ENCODE measurements at places on chromosomes 11 and 22. TPM values are rescaled to one million over a fixed set of nuclear protein-coding genes. Genes with fewer than 3 reads are reported as not detected.
A peak's percentile ranks its signal among the peaks of the same experiment; 100 is the strongest.

- DNase-seq = no peak
Measured at GRCh38 chr11:21026685-21027084, 357.3 kb downstream of the NELL1 start.

DNA sequence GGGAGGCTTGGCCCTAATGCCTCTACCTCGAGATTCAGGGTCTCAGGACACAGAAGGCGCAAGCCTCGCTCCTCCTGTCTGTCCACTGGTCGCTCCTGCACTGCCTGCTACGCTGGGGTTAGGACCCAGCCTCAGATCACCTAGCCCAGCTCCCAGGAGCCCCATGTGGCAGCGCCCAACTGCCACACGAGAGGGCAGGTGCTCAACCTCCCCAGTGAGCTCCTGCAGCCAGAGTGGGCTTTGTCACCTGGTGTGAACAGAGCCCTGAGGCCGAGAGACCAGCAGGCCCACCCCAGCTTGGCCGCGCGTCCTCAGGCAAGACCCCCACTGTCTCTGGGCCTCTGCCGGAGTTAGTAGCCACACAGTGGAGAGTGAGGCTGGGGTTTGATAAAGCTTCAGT lies 21.7 kb upstream of the PPARA start:
- DNase-seq = no peak

- DNase-seq = no peak
Measured at GRCh38 chr11:12235080-12235479, 124.7 kb downstream of the MICAL2 start.

The ANO5 gene
- total RNA-seq = 16.8 TPM

The NPTXR gene
- total RNA-seq = 3.9 TPM

The HEPACAM gene
- total RNA-seq = 2.1 TPM

GRCh38 chr11:81359476-81359875 lies 1374.2 kb downstream of the FAM181B start:
- DNase-seq = no peak

DNA sequence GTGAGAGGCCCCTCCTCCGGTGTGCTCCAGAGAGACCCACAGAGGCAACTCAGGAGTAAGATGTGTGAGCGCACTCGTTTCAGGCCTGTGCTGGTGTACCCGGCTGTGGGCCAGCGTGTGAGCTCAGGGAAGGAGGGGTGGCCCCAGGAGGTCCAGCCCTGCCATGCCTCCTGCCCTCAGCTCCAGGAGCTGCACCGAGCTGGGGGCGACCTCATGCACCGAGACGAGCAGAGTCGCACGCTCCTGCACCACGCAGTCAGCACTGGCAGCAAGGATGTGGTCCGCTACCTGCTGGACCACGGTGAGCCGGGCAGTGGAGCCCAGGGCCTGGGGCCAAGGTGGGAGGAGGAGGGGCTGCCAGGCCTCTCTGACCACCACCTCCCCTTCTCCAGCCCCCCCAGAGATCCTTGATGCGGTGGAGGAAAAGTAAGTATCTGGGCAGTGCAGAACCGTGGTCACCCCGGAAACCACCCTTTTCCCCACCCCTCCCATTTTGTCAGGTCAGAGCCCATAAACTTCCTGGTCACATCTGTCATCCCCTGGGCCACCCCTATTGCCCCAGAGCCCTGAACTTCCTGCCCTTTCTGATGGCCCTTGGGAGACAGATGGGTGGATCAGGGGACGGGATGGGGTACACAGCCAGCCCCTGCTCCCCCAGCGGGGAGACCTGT lies 2.5 kb upstream of the MDK start:
- no peak for DNase-seq

DNA sequence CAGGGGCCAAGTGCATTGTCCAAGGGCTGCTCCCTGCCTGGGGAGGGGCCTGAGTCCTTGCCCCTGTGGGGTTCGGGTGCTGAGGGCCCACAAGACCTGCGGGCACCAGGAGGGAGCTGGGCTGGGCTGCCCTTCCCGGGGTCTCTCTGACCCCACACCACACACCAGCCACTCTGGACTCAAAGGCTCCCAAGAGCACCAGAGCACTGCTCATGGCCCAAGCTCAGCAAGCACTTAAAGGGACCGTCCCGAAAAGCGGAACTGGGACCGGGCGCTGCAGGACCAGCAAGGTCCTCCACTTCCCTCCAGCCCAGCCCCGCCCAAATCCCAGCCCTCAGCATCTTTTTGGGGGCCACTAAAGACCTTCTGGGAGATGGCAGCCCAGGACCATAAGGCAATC lies 5.3 kb downstream of the LSP1 start:
- DNase-seq = no peak

GRCh38 chr22:42368379-42369249 lies 63.6 kb downstream of the NFAM1 start:
- peak; percentile 77 for DNase-seq

DNA sequence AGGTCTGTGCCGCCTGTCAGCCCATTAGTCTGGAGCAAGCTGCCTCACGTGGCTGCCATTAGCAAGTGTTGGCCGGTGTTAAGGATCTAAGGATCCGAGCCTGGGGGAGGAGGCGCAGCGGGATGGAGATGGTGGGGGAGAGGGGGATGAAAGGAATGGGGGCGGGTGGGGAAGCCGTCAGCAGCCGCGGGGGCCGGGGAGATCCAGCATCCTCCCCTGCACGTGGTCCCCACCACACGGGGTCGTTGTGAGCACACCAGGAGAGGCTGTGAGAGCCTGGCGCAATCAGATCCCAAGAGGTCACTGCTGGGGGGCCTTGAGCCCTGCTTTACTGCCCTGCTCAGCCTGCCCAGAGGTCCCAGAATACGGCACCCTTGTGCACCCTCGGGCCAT lies 7.3 kb downstream of the CABP7 start:
- DNase-seq = no peak

- no peak for DNase-seq
Measured at GRCh38 chr11:94526645-94527438, 14.6 kb downstream of the C11orf97 start.

The MISFA gene
- 4.2 TPM for total RNA-seq

The F2 gene
- 0.28 TPM for total RNA-seq

DNA sequence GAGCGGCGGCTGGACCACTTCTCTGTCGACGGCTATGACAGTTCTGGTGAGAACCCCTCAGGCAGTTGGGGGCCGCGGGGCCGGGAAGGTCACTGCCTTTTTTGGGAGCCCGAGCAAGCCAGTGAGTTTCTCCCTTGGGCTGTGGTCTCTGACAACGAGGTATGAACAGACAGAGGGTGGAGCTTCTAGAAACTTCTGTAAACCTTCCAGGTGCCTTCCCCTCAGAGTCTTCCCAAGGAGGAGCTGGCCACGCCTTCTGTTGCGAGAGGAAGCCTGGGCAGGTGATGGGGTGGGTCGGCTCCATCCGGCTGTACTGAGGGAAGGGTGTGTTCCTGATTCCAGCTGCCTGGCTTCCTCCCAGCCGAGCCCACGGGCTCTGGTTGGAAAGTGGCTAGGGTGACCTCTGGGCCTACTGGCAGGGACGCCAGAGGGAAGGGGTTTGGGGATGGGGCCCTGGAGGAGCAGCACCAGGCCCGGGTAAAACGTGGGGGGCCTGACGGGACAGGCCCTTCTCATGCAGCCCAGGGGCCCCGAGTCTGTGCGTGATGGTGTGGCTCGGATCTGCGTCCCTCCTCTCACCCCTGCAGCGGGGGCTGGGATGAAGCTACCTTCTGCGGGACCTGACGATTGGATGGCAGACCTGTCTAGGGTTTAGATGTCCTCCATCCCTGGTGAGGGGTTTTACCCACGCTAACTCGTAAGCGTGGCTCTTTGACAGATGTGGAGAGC lies 110.8 kb downstream of the KCNQ1OT1 start:
- DNase-seq = no peak

DNA sequence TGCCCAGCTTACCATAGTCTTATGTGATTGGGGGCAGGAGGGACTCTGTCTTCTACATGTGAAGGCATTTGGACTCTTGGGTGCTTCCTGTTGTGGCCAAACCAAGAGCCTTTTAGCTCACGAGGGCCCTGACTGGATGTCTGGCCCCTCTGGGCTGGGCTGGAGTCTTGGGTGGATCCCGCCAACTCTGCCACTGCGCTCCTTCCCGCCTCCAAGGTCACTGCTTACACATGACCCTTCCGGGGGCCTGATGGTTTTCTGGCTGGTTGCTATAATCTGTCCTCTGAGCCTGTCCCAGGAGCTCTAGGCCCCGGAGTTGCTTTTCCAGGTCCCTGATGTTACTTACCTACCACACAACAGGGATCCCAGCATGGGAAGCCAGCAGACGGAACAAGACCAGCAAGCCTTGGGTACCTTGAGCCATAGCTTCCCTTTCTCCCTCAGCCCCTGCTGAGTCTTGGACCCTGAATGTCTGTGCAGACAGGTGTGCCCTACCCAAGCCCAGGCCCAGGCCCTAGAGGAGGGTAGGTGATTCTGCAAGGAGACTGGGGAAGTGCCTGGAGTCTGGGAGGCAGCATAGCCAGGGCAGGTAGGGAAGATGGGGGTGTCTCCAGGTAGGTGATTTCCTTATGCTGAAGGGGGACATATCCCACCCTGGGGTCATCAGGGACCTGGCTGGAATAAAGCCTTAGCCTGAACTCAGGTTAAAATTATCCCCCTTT lies 100.3 kb downstream of the TSPAN18 start:
- DNase-seq = no peak

The MOGAT2 gene
- not detected for total RNA-seq

The CBLIF gene
- total RNA-seq = not detected

The INS gene
- not detected for total RNA-seq

- DNase-seq = peak; percentile 29
Measured at GRCh38 chr11:329886-330253, 9.2 kb upstream of the IFITM3 start.

GRCh38 chr11:130383344-130384211 lies 44.8 kb downstream of the ADAMTS8 start:
- no peak for DNase-seq

The HEPHL1 gene
- not detected for total RNA-seq

- peak; percentile 85 for DNase-seq
Measured at GRCh38 chr11:8063324-8063723, 17.7 kb upstream of the TUB start.

DNA sequence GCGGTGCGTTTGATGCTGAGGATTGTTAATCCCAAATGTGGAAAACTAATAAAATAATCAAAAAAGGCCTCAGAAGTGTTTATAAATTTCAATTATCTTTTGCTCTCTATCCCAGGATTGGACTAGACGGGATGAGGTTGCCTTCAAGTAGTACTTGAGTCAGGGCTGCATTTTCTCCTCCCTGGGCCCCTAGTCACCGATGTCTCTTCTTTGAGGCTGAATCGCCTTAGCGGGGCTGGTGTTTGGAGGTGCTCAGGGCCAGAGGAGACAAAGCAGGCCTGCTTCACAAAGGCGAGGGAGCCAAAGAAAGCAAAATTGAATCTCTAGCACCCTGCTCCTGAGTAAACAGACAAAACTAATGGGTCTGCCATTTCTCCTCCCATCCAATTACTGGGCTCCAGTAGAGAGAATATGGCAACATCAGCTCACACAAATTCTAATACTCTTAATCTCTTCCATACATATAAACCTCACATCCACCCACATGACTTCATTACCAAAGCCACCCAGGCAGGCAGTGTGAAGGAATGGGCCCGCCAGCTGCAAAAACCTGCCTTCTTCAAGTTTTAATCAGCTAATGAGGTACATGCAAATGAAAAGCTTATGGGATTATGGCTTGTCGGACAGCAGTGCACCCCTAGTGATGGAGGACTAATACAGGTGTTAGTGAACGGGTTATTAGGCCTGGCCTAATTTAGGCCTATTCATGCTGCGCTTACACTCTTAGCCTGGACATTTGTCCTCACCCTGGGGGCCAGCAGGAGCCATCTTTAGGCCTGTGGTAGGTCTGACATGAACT lies 52.7 kb upstream of the HTATIP2 start:
- DNase-seq = no peak

The OR52H1 gene
- 1.5 TPM for total RNA-seq

- no peak for DNase-seq
Measured at GRCh38 chr11:66967670-66968425, 7.3 kb upstream of the C11orf86 start.

GRCh38 chr11:119320776-119321524 lies 4.0 kb upstream of the MCAM start:
- peak; percentile 92 for DNase-seq

DNA sequence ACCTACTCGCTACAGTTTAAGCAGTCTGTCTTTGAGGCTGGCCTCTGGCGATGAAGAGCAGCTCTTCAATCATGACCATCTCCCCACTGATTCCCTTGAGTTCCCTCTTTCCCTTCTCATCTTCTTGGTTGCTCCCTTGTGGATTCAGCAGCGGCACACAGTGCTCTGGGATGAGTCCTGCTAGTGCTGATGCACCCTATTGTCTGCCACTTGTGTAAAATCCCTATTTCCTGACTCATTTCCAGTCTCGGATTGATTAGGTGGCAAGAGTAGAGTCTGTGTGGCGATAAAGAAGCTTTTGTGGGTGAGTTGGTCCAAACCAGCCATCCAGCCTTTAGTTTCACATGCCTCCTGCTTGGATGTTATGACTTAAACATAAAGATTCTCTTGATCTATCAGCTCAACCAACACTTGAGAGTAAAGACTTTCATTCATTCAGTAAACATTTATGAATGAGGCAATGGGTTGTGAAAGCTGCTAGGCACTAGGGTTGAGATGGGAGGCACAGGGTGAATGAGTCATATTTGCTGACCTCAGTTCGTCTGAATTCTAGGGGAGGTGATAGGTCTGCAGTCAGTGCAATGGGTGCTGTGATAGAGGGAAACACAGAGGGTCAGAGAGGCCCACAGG lies 219.4 kb upstream of the RAG2 start:
- DNase-seq = no peak

DNA sequence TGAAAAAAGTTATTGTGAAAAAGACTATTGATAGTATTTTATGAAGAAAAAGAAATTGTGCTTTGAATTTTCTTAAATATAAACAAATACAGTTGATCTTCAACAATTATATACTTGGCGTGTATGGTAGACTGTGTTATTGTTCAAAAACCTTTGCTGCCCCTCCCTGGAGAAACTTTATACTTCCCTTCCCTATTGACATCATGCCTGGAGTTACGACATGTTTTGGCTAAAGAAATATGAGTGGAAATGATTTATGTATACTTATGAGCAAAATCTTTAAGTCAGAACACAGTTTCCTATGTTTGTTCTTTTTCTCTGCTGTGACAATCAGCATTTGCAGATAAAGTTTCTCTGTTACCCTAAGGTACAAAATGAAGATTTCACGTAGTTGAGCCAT lies 243.8 kb downstream of the TMEM135 start:
- no peak for DNase-seq

DNA sequence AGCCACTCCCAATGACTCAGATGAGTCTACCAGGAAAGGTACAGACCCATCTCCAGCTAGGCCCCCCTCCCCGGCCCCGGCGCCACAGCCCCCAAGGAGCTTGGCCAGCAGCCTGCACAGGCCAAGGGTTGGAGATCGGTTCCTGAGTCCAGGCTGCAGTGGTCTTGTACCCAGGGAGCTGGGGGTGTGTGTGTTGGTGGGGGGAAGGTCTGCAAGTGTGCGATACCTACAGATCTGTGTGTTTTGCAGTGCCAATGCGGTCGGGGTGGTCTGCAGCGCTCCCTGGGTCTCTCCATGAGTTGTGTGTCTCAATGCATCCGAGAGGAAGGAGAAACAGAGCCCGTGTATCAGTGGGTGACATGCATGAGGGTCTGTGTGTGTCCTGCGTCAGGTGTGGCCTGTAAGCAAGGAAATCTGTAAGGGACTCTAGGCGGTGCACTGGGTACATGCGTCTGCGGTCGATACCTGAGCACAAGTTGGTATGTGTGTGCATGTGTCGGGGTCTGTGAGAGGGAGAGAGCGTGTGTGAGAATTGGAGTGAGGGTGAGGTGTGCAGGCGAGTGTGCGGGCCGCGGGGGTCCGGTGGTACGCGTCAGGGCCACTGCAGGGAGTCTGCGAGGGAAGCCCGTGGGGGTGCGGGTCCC lies 645 bp downstream of the CDC42BPG start:
- no peak for DNase-seq

Measured in sigmoid colon (tissue), 7 donors.